ENCODE measurements at places on chromosomes 4 and X.

GRCh38 chrX:126886997-126887396 is 67.5 kb downstream of the PRR32 start:
- DNase-seq: no peak

GRCh38 chr4:37219242-37219641 is 25.3 kb upstream of the NWD2 start:
- no peak for DNase-seq

- DNase-seq: no peak
These were observed 167.4 kb downstream of the GABRB1 start for GRCh38 chr4:47198791-47199190.

DNA sequence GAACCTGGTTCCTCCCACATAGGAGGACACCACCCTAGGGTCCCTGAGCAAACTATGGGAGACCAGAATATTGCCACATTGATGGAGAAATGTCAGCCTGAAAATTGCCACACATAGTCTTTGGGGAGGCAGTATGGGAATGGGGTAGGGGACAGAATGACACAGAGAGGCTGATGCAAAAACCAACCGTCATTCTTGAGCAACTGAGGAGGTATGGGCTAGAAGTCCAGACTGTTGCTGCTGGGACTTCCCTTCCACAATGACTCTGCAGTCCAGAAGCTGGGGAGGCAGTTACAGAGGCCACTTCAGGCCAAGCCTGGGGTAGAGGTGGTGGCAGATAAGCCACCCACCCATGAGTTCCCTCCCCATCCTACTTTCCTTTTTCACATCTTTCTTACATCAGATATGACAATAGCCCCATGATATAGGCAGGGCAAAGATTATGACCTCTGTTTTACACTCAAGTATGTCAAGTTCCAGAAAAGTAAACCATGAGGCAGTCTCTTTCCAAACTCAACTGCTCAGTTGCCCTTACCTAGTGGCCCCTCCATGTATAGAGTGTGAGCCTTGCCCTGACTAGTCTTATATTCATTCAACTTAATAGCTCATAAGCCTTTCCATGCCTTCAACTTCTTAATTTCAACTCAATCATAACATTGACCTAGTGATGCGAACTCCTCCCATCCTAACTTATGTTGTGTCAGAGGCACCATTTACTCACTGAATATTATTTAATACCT is 41.7 kb downstream of the VSIG4 start:
- DNase-seq: no peak

DNA sequence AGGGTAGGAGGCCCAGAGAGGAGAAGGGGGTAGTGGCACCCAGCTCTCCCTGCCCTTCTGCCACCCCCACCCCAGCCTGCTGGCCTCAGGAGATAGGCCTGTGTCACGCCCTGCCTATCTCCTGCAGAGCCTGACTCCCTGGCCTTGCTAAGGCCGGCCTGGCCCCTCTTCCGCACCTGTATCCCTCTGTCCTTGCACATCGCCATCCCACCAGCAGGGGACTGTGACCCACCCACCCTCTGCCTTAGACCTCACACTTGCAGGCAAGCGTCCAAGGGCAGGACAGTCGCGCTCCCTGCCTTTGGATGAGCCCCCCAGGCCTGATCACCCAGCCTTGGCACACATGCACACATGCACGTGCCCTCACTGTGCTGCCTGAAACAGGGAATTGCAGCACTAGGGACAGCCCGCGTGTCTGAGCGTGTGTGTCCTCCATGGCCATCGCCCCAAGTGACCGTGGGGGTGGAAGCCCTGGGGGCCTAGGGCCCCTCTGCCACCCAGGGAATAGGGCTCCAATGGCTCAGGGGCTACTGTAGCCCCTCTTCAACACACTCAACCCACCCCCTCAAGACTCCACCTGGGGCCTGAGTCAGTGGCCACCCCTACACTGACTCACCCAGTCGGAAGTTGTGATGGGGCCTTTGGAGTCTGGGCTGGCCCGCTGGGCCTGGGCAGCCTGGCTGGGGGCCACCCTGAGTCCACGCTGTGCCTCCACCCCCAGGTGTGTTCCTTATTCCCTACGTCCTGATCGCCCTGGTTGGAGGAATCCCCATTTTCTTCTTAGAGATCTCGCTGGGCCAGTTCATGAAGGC is 2.1 kb downstream of the SLC6A8 start:
- DNase-seq: no peak

GRCh38 chr4:3680656-3681055 is 85.5 kb upstream of the ADRA2C start:
- no peak for DNase-seq

DNA sequence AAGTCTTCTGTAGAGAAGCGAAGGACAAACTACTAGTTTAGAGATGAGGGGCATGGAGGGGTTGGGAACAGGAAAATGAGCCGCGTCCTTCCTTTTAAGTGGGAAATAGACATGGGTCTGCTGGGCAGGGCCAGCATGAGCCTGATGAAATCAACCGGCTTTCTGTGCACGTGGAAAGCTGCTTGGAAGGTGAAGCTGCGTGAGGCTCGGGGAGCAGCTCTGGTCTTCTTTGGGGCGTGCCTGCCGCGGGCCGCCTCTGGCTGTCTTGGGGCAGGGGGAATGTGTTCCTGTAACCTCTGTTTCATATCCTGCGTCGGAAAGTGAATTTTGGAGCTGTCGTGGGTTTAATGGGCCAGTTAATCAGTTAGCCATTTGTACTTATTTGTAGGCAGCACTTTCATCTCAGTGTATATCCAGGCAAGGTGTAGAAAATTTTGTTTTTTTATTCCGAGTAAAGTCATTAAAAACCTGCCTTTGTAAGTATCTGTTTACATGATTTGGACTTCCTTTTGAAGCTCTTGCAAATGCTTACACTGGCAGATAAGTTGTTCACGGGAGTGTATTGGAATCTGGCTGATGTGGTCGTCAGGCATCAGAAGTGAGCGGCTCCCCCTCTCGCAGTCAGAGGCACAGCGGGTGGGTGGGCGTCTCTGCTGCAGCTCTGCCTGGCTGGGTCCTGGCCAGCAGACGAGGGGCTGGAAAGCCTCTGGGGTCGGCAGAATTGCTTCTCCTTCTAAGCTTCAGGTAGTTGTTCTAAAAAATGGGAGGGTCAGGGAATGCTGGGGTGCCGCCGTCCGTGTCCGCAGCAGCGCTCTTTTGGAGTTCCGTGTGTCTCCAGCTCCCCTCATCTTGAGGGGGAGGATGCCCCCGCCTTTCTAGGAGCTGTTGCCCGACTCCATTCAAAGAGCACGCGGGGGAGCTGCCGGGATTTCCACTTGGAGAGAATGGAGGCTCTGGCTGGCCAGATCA is 70.5 kb upstream of the HGFAC start:
- DNase-seq: no peak

DNA sequence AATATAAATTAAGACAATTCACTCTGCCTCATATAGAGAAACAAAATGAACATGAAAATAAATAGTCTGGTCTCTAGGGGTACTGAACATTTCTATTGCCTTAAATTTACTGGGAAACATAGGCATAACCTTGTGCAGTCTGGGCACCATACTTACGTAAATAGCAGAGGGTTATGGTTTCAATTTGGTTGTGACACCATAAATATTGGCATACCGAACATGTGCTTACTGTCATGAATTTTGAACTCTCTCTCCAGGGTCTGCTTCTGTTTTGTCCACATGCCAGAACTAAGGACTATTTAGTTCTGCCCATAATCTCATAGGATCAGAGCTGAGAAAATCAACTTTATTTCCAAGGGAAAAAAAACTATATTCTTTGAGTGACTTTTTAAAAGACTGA is 17.6 kb downstream of the PDGFC start:
- no peak for DNase-seq
